Putamen (tissue), 1 donor: ENCODE measurements at places on chromosomes 2 and 18.

GRCh38 chr2:25417715-25418369 is 76.1 kb upstream of the DNMT3A start:
- no peak for DNase-seq

DNA sequence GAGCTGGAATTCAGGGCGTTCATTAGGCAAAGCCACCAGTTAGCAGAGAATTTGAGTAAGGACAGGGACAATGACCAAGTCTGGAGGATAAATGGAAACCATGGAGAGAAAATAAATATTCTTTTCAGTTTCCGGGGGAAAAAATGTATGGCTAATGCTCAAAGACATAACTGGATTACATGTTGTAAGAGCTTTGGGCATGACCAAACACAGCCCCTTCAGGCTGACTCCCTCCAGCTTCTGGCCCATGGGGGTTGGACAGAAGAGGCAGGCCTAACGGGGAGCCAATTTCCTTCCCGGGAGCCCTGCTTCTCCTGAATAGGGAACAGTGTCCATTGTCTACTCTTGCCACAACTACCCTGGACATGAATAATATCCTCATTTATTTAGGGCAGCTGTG is 39.5 kb upstream of the FOXI3 start:
- no peak for DNase-seq

GRCh38 chr2:202883987-202884675 is 12.6 kb upstream of the ICA1L start:
- DNase-seq, result no peak

- DNase-seq, result no peak
Measured at GRCh38 chr18:45441110-45441847, 174.0 kb upstream of the SLC14A2 start.

DNA sequence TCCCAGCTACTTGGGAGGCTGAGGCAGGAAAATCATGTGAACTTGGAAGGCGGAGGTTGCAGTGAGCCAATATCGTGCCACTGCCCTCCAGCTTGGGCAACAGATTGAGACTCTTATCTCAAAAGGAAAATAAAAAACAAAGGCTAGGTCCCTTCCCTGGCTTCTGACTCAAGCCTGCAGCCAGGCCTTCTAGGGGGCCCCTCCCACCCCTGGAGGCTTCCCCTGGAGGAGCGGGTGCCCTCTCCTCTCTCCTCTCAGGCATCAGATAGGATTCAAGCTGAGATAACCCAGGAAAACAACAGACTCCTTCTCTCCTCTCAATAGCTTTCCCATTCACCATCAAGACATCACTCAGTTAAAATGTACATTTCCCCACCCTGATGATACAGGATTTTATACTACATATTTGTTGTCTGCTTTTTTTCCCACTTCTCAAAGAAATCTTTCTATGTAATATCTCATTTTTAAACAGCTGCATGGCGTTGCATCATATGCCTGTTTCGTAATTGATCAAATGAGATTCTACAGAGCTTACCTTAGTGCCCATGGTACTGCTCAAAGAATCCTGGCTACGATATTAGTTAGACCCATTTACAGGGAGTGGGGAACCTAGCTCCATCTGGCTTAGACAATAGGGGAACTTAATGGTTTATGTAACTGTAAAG is 20.6 kb upstream of the C2orf72 start:
- DNase-seq, result no peak

GRCh38 chr2:45629971-45630370 is 18.9 kb upstream of the SRBD1 start:
- no peak for DNase-seq

DNA sequence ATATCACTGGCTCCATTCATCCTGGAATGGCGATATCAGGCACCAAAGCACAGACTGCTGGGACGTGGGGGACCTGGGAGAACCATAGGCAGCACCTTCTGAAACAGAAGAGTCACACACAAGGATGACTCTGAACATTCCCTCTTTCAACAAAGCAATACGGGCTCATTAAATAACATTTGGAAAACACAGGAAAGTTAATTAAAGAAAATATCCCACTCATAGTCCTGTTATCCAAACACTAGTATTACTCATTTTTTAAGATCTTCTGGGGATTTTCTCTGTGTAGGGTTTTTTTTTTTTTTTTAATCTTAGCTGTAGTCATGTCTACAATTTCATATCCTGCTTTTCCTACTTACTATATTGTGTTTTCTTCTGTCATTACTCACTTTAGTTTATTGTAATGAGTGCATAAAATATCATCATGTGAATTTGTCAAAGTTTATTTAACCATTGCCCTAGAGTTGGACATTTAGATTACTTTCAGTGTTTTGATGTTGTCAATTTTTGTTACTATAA is 70.0 kb upstream of the SP3 start:
- DNase-seq, result no peak

DNA sequence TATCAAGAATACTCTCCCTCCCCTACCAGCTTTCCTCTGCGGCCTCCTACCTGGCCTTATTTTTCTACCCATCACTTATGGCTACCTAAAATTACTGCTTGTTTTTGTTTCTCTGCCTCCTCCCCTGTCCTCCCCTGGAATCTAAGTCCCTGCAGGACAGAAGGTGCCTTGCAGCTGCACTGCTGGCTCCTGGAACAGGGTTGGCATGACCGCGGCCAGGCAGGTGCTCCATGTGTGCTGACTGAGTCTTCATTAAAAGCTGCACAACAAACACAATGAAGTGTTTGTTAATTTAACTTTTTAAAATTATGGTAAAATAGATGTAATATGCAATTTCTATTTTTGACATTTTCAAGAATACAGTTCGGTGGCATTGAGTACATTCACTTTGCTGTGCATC is 171.9 kb upstream of the FHL2 start:
- DNase-seq, result no peak

GRCh38 chr18:37578886-37579513 is 13.4 kb upstream of the CELF4 start:
- peak; percentile 37 for DNase-seq

GRCh38 chr2:172864182-172864581 is 128.5 kb downstream of the RAPGEF4 start:
- DNase-seq, result no peak

DNA sequence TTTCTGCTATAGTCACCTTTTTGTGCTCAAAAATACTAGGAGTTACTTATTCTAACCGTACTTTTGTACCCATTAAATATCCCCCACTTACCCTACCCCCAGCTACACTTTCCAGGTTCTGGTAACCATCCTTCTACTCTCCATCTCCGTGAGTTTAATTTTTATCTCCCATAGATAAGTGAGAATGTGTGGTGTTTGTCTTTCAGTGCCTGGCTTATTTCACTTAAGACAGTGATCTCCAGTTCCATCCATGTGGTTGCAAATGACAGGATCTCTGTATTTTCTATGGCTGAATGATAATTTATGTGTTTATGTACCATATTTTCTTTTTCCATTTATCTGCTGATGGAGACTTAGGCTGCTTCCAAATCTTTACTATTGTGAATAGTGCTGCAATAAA is 323.3 kb downstream of the ZNF804A start:
- DNase-seq, result no peak

GRCh38 chr2:58812771-58813344 is 571.7 kb upstream of the FANCL start:
- DNase-seq, result no peak

- no peak for DNase-seq
Measured at GRCh38 chr2:172856606-172857005, 121.0 kb downstream of the RAPGEF4 start.

DNA sequence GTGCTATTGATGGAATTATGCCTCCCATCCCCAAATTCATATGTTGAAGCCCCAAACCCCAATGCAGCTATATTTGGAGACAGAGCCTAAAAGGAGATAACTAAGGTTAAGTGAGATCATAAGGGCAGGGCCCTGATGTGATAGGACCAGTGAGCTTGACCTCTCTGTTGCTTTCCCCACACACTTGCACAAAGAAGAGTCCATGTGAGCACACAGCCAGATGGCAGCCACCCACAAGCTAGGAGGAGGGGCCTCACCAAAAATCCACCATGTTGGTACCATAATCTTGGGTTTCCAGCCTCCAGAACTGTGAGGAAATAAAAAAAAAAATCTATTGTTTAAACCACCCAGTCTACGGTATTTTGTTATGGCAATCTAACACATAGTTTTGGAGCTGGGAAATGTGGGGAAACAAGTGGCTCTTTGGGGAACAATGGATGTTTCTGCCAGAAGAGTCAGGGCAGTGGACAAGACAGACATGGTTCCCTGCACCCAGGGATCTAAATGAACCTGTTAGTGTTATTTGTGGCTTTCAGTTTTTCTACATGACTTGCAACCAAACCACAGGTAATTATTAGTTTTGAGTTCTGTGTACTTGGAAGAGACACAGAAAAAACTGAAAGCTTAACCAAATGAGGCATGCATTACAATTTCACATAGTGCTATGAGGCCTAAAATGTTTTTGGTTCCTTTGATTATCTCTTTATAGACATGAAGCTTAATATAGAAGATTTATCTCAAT is 259.1 kb downstream of the LTBP1 start:
- DNase-seq, result no peak

DNA sequence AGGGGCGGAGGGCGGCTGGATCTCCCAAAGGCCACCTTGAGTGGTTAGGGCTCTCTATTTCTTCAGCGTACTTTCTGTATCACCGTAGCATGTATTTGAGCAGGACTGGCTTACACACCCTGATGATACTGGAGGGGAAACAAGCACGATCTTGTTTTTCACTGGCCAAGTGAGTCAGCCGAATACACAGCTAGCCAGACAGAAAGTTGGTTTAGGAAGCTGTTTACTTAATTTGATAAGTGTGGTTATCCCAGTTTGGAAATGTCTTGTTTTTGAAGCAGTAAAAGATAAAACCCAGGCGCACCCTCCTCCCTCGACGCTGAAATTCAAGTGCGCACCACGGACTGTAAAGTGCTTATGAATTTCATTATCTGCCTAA is 582 bp downstream of the RIOK3 start:
- no peak for DNase-seq

GRCh38 chr18:43875511-43875910 is 598.2 kb upstream of the SYT4 start:
- no peak for DNase-seq

GRCh38 chr2:2681085-2681484 is 350.0 kb upstream of the MYT1L start:
- DNase-seq, result no peak

- no peak for DNase-seq
Measured at GRCh38 chr2:153386481-153386897, 92.1 kb downstream of the RPRM start.

DNA sequence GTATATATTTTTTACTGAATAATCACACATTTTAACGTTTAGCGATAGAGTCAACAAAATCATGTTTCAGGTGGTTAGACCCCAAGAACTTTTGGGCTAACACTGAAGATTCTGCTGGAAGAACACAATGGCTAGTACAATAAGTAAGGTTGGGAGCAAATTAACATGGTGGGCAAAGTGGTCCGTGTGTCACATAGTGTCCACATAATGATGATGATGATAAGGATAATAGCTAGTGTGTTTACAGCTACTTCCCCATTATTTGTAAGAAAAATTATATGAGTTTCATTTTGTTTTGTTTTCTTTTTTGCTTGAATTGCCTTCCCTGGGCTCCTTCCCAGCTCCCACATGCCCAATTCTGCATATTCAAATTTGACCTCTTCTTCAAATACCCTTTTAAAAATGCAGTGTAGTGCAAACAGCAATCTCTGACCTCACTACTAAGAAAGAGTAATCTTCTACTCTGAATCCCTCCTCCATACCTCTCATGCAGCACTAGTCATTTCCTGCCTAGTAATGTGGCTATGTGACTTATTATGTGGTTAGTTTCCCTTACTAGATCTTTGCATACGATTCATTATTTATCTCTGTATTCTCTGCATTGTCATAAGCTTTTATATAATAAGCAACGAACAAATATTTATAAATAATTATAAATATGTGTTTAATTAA is 16.9 kb upstream of the VPS54 start:
- no peak for DNase-seq

DNA sequence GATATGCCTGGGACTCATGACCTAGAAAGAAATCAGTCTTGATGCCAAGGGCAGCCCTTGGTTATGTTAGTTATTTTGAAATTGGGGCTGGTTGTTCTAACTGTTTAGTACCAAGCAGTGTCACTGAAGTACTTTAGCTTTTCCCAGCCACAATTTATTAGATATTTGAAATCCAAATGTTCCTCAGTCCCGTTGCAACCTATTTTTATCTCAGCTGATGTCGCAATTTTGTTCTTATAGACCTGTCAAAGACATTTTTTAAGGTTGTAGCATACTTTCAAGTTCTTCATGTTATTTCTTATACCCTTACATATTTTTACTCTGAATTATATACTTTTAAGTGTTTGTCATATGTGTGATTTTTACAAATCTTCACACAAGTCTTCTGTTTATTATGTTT is 100.1 kb downstream of the LRP1B start:
- DNase-seq, result peak; percentile 29

DNA sequence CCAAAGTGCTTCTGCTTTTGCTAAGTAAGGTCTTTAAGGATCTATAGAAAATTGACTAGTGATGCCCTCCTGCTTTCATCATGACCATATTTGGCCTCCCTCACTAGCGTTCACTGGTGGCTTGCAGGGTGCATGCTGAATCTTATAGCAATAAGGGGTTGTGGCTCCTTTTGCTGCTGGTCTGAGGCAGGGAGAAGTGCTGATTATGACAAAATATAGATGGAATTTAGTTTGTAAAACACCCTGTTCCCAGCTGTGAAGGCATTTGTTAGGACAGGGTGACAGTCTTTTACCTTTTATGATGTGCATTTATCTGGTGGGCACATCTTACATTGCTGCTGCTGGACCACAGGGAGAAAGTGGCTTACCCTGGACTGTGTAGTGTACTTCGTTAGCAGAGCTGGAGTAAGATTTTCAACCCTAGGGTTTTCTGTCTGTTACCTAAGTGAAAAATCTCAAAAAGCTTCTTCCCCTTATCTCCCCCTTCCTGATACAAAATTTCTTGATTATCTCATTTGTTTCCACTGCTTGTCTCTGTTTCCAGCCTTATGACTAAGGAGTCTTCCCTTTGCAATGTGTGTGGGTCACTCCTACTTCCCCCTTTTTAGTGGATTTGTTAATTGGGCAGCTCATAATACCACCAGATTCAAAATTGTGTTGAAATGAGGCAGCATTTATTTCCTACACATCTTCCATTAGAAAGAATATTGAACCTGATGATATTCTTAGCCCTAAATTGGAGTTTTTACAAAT is 21.2 kb upstream of the RPL37A start:
- DNase-seq, result no peak
